Colonic mucosa (tissue), 4 donors: ENCODE measurements at places on chromosomes 1 and 21.

DNA sequence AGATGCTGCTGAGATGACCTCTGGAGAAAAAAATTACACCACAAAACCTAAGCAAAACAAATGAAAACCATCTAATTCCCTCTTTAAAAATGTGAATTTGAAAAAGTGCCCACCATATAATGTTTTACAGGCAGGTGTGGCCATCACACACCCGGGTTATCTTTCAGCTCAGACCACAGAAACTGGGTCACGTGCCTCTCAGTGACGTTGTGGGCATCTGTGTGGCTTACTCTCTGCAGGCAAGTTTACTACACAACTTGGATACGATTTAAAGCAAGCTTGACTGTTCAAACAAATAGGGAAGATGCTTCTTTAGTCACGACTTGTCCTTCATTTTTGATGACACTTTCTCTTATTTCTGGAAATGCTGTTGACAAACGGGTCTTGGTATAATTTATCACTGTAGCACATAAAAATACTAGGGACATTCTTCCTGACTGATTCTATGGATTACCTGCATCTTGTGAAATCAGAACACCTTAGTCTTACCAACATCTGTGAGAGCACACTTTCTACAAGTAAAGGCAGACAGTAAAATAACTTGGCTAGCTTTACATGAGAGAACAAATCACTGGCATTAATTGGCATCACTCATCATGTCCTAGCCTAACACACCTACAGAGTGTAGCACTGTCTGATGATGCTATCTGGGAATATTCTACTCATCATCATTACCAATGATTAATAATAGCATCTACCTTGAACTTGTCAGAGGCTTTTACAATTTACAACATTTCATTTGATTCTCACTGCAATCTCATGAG is 89.3 kb upstream of the EDEM3 start:
- DNase-seq: peak; percentile 56

GRCh38 chr1:178533121-178533946 is 20.4 kb downstream of the TEX35 start:
- DNase-seq: no peak

DNA sequence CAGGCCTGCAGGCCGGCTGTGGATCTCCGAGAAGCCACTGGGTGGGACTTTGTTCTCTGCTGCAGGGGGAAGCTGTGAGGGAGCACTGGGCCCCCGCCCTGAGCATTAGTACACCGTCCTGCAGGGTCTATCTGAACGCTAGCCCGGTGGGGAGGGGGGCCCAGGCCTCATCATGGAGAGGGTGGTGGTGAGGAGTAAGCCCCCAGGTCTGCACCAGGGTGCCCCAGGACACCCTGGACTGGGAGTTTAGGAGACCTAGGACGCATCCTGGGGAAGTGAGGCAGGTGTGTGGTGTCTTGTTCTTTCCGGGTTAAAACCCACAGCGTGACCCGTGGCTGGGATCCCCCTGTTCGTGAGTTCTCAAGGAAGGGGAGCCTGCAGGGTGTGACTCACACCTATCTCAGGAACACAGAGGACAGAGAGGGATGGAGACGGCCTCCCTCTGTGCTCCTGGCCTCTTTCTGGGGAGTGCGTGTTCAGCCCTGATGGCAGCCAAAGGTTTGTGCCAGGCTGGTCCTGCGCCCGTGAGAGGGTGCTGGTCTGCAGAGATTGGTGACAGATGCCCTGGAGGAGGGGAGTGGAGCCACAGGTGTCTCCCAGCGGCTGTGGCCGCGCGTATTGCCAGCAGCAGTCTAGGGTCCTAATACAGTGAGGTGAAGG is 44.8 kb downstream of the AGPAT3 start:
- no peak for DNase-seq

DNA sequence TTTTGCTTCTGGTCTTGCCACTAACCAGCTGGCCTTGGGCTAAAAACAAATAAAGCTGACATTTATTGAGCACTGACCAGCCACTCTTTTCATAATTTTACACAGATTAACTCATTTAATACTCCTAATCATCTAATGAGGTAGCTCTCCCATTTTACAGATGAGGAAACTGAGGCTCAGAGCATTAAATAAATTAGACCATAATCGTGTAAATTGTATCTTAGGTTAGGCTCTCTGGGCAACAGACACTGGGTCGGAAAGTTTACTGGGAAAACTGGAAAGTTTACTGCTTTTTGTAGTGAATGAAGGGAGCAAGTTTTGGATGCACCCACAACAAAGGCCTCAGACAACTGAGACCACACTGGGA is 7.3 kb downstream of the BMP8B start:
- no peak for DNase-seq
